ENCODE measurements at places on chromosomes 5 and 9. TPM values are rescaled to one million over a fixed set of nuclear protein-coding genes. Genes with fewer than 3 reads are reported as not detected.

GRCh38 chr5:139076111-139076510, 122.1 kb downstream of the SIL1 start:
- DNase-seq, result no peak

GRCh38 chr5:153515301-153515700, 24.8 kb downstream of the GRIA1 start:
- no peak for DNase-seq

GRCh38 chr5:68067976-68068603, 147.5 kb upstream of the PIK3R1 start:
- DNase-seq, result no peak

The DTWD2 gene
- 10.9 TPM for total RNA-seq

DNA sequence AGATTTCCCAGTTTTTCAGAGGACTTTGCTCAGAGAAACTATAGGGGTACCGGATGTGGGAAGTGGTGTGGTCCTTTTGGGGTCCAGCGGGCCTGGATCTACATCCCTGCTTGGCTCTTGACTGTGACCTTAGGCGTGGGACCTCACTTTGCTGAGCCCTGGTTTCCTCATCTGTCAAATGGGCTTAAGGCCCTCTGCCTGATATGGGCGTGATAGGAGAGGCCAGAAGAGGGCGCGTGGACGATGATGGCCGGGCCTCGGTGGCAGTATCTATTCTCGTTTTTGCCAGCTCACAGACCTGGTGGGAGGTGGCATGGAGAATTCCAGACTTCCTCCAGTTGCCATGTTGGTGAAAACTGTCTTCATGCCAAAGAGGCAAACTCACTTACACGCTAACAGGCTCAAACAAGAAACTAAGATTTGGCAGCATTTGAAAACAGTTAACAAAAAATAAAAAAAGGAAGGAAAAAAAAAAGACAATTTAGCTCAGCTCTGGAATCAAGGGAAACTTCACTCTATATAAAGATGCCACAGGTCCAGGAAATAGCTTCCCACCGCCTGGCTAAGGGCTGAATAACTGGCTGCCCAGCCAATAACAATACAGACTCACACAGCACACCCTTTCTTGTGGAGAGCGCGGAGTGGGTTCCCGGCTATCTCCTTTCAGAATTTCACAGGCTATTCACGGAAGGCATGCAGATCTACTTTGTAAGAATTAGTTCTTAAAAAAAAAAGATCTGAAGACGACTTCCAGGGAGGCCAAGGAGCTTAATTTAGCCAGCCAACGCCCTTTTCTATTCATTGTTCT, 1.7 kb downstream of the SH3PXD2B start:
- no peak for DNase-seq

The LCN1 gene
- total RNA-seq, result not detected

DNA sequence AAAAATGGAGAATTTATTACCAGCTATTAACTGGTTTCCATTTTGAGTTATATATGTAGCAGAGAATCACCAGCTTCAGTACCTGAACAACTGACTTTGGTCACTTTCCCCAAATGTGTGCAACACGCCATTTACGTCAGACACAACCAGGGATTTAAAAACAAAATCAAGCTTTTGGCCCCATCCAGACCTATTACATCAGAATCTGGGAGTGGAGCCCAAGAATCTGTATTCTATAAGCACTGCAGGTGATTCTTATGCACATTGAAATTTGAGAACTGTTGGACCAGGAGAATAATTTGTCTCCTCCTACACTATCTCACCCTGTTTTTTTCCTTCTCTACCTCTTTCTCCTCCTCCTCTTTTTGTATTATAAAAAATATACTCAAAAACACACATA, 295.9 kb downstream of the PRELID2 start:
- DNase-seq, result no peak

All from HT-29 (cell line).